ENCODE measurements at places on chromosomes 1 and 21.
A peak's percentile ranks its signal among the peaks of the same experiment; 100 is the strongest.

- DNase-seq, result no peak
Observed at GRCh38 chr1:63662056-63662836, 69.0 kb downstream of the PGM1 start.

GRCh38 chr1:16215882-16216753 lies 3.7 kb upstream of the ARHGEF19 start:
- peak; percentile 15 for DNase-seq

GRCh38 chr1:43039228-43040055 lies 80.8 kb upstream of the SLC2A1 start:
- DNase-seq, result no peak

DNA sequence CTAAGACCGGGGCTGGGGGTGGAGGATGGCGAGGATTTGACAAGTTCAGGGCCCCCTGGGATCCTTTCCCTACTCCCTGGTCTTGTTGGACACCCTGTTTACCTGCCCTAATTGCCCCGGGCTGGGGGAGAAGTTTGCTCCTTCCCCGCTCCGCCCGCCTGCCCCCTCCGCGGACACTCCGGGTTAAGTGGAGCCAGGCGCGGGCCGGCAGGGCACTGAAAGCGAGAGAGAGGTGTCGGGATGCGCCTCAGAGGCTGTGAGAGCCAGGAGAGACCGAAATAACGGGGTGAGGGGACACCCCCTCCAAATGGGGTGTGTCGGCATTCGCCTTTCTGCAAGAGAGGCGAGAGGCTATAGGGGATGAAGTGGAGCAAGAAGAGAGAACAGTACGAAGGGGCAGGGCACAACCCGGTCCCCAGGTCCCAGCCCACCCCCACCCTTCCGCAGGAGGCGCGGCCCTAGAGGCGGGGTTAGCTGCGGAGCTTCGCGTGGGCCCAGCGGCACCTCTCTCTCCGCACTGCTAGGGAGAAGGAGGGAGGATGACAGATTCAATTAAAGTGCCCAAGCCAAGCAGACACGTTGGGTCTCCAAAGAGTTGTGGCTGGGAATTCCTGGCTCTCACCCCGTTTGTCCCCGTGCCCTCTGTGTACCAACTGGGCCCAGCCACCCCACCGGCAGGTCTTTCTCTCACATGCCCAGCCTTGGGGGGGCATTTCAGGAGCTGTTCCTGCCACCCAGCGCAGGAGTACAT lies 3.8 kb downstream of the EFNA3 start:
- no peak for DNase-seq

GRCh38 chr1:216123446-216124191 lies 299.6 kb downstream of the USH2A start:
- DNase-seq, result no peak
